Large intestine (tissue), 12 donors: ENCODE measurements at places on chromosomes 11 and 22.

DNA sequence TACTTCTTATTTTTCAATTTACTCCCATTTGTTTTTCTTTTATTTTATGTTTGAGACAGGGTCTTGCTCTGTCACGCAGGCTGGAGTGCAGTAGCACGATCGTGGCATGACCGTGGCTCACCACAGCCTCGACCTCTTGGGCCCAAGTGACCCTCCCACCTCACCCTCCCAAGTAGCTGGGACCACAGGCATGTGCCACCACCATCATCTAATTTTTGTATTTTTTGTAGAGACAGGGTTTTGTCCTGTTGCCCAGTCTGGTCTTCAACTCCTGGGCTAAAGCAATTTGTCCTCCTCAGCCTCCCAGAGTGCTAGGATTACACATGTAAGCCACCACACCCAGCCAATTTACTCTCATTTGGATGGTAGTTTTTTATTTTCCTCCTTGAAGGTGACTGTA, 679.3 kb upstream of the CCDC179 start:
- no peak for DNase-seq
- H3K27me3 ChIP-seq = no peaks in the 10 kb centered on the region
- H3K36me3 ChIP-seq = no peaks in the 10 kb centered on the region
- H3K4me1 ChIP-seq = peaks cover 2% of the 10 kb centered on the region
- no peak overlapping the region for H3K4me3 ChIP-seq

DNA sequence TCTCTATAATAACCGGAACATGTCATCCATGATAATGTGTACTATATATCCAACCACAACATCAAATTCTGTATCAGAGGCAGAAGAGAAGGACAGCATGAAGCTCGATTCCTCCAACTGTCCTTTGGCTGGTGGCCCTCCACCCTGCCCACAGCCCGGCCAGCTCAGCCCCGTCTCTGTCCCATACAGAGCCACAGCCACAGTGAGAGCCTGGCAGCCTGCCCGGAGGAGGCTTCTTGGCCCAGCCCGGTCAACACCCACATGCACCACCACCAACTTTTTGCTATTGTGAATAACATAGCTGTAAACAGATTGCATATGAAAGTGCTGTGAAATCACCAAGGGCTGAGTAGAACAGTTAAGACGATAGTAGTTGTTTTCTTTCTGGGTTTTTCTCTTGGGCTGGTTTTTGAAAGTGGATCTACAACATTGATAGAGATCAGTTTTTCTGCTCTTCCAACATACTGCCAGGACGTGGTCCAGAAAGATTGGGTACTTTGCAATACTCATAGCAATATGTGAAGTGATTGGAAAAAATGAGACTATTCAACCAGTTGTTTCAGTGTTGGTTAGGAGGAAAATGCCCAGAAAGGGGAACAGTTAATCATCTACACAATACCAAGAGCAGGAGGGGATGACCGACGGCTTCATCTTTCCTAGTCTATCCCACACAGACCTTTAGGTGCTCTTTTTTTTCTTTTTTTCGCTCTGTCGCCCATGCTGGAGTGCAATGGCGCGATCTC, 6.9 kb upstream of the TUBA8 start:
- H3K36me3 ChIP-seq = peaks cover 2% of the 10 kb centered on the region
- no peaks in the 10 kb centered on the region for H3K27me3 ChIP-seq
- no peak overlapping the region for H3K4me3 ChIP-seq

GRCh38 chr11:60753309-60753708, 3.4 kb upstream of the MS4A15 start:
- no peaks in the 10 kb centered on the region for H3K36me3 ChIP-seq
- H3K4me3 ChIP-seq = no peak overlapping the region
- no peak overlapping the region for H3K27ac ChIP-seq
- no peak for DNase-seq

DNA sequence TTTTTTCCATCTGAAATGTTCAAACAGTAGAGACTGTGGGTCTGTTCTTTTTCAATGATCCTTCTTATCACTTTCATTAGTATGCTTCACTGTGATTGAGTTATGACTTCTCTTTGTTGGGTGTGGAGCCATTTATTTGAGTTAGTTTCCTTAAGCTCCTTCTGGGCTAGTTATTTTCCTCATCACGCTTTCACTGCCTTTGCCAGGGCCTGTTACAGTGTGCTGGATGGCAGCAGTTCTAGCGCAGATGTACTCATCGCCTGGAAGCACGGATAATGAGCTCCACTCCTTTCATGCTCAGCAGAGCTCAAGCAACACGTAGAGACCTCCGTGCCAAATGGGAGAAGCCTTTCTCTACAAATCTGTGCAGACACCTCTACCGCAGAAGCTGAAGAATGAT, 7.0 kb upstream of the ARHGAP42 start:
- H3K4me3 ChIP-seq = no peak overlapping the region
- no peaks in the 10 kb centered on the region for H3K27me3 ChIP-seq
- no peak overlapping the region for H3K27ac ChIP-seq
- peaks cover 4% of the 10 kb centered on the region for H3K4me1 ChIP-seq
- no peaks in the 10 kb centered on the region for H3K36me3 ChIP-seq
